Stimulated activated CD8-positive, alpha-beta memory T cell treated with anti-CD3 and anti-CD28 coated beads, Interleukin-2, amount 100 ng/mL, for 1 hour (primary cell): ENCODE measurements at places on chromosomes 13 and 19.

GRCh38 chr19:21269813-21270212, 59.4 kb downstream of the ZNF708 start:
- DNase-seq = no peak

- no peak for DNase-seq
These were observed at the start of gene EBI3 for GRCh38 chr19:4229179-4229931. Gene EBI3, plus strand, starts transcription at chr19:4229523. Its CDS starts 28 bp downstream, at chr19:4229551.

GRCh38 chr13:20826843-20827560, 53.2 kb upstream of the EEF1AKMT1 start:
- DNase-seq = no peak

DNA sequence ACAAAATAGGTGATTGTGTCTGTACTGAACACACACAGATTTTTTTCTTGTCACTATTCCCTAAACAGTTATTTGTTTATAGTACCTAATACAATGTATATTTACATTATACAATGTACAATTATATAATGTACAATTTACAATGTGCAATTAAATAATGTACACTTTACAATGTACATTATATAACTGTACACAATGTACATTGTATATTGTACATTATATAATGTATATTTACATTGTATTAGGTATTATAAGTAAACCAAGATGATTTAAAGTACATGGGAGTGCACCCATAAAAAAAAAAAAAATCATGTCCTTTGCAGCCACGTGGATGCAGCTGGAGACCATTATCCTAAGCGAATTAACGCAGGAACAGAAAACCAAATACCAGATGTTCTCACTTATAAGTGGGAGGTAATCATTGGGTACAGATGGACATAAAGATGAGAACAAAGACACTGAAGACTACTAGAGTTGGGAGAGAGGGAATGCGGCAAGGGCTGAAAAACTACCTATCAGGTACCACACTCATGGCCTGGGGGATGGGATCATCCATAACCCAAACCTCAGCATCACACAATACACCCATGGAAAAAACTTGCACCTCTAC, 68.1 kb downstream of the ABCC4 start:
- no peak for DNase-seq

DNA sequence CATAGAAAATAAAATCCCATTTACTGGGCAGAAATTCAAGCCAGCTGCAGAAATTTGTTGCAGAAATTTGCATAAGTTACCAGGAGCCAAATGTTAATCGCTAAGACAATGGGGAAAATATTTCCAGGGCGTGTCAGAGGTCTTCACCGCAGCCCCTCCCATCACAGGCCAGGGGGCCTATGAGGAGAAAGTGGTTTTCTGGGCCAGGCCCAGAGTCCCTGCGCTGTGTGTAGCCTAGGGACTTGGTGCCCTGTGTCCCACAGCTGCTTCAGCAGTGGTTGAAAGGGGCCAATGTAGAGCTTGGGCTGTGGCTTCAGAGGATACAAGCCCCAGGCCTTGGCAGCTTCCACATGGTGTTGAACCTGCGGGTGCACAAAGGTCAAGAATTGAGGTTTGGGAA, 278.9 kb upstream of the PCDH9 start:
- DNase-seq = no peak

- DNase-seq = peak; percentile 74
These were observed 1.7 kb upstream of the ELAVL3 start for GRCh38 chr19:11482384-11483050.

DNA sequence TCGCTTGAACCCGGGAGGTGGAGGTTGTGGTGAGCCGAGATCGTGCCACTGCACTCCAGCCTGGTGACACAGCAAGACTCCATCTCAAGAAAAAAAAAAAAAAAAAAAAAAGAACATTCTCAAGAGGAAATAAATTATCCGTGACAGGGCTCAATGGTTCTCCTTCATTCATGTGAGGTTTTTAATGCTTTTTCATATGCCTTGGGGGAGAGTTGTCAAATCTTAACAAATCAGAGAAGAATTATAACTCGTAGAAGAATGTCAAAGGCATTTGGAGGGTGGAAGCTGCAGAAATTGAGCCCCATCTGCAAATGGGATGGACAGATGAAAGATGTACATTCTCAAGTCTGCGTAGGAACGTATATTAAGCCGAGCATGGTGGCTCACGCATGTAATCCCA, 34.9 kb upstream of the HOMER3 start:
- no peak for DNase-seq

DNA sequence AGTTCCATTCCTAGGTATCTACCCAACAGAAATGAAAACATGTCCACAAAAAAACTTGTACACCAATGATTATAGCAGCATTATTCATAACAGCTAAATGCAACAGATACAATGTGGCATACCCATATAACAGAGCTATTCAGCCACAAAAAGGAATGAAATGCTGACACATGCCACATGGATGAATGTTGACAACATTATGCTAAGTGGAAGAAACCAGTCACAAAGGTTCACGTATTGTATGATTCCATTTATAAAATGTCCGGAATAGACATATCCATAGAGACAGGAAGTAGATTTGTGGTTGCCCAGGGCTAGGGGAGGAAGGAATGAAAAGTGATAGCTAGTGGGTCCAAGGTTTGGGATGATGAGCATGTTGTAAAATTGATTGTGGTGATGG, 10.8 kb downstream of the CRYL1 start:
- no peak for DNase-seq

- DNase-seq = peak; percentile 41
These were observed 2.4 kb upstream of the NTN5 start for GRCh38 chr19:48674921-48675824.
